Omental fat pad (tissue), 4 donors: ENCODE measurements at places on chromosomes 11 and 22. TPM values are rescaled to one million over a fixed set of nuclear protein-coding genes. Genes with fewer than 3 reads are reported as not detected.
A peak's percentile ranks its signal among the peaks of the same experiment; 100 is the strongest.

- no peak for DNase-seq
These were observed 570.8 kb downstream of the OPCML start for GRCh38 chr11:132961453-132961852.

GRCh38 chr22:20187777-20188566 lies 37.1 kb upstream of the CCDC188 start:
- no peak for DNase-seq

DNA sequence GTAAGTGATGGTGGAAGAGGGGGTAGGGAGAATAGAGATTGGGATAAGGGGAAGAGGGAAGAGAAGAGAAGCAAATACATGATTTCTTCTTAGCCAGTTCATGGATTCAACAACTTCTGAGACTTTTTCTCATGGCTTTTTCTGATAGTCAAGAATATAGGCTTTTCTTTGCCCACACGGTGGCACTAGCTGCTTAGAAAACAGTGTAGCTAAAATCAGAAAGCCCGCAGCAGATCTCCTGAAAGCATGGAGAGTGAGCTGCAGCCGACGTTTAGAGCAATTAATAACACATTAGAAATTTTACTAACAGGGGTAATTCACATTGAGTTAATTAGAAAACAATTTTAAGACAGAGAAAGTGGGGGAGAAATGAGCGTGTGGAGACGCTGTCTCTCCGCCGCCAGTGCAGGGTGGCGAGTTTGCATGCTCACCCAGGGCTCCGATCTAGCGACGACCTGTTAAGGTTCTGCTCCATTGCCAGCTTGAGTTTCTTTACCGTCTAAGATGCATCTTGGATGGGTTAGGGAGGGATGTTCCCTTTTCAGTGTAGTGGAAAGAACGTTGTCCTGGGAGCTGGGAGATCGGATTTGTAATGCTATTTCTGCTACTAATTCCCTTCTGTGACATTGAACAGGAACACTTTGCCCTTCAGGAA lies 3.3 kb upstream of the RAG1 start:
- DNase-seq: no peak

DNA sequence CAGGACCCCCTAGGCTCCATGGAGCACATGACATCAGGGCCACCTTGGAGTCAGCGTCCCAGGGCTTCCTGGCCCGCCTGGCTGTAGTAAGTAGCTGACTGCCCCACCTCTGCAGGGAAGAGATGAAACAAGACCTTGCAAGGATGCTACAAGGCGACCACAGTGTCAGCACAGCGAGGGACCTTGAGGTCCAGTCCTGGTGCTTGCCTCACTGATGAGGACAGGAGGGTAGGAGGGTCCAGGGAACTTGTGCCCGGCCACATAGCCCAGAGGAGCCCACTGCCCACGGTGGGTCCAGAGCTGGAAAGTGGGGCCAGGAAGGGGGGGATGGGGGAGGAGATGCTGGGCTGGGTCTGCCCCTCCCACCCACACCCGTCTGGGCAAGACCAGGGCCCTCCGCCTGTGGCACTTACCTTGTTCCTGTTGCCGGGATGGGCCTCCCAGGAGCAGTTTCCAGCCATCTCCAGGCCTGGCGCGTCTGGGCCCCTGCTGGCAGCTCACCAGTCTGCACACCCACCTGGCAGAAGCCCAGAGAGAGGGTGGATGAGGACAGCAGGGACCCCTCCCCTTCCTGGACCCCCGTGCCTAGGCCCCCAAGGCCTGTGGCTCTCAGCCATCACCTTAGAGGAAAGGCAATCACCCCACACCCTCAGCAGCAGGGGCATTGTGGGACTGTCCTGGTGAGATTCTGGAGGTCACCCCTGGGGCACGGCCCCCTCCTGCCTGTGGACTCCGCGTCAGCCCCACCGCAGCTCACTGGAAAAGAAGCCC lies 3.4 kb downstream of the MRGPRF start:
- peak; percentile 21 for DNase-seq

DNA sequence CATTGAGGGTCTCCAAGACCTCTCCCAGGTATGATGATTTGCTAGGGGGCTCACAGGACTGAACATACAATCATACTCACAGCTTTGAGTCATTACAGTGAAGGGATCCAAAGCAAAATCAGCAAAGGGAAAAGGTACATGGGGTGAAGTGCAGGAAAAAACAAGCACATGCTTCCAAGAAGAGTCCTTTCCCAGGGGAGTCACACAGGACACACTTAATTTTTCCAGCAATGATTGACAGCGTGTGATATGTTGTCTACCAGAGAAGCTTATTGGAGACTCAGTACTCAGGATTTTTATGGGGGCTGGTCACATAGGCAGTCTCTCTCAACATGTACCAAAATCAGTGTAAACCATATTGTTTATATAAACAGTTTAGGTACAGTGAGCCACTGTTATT lies 25.3 kb downstream of the CUL5 start:
- no peak for DNase-seq

GRCh38 chr11:82909015-82909640 lies 7.6 kb downstream of the DDIAS start:
- DNase-seq: no peak

DNA sequence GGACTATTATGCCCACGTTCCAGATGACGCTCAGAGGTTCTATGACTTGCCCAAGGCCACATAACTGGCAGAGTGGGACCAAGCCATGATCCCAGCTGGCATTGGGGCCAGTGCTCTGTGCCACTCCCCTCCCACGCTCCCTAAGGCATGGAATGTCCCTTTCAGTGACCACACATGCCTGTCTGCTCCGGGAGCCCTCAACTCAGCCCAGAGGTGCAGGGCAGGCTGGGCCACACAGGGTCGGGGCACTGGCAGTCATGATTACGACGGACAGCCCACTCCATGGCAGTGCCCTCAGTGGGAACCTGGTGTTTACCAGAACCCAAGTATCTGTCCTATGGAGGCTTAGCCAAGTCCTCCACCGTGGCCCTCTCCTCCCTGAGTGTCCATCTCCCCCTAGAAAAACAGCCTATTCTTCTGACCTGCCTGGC lies 10.0 kb downstream of the RHBDD3 start:
- DNase-seq: no peak

- DNase-seq: no peak
These were observed 127.1 kb upstream of the BMAL1 start for GRCh38 chr11:13150487-13150886.

The LMO2 gene
- 28.9 TPM for total RNA-seq

The C11orf16 gene
- not detected for total RNA-seq

The PRPF19 gene
- total RNA-seq: 54.5 TPM

The PAMR1 gene
- total RNA-seq: 7.0 TPM

The WNT11 gene
- 137 TPM for total RNA-seq

The KCNK4 gene
- not detected for total RNA-seq

The VPREB3 gene
- total RNA-seq: not detected

The POU2AF2 gene
- not detected for total RNA-seq

The MEI1 gene
- 2.9 TPM for total RNA-seq
